ENCODE measurements at places on chromosomes 2 and 18.

- H3K27ac ChIP-seq, result no peak overlapping the region
- no peak for DNase-seq
- no peak overlapping the region for H3K4me3 ChIP-seq
- no peaks in the 10 kb centered on the region for H3K36me3 ChIP-seq
Measured at GRCh38 chr2:84492571-84492970, 23.7 kb upstream of the DNAH6 start.

DNA sequence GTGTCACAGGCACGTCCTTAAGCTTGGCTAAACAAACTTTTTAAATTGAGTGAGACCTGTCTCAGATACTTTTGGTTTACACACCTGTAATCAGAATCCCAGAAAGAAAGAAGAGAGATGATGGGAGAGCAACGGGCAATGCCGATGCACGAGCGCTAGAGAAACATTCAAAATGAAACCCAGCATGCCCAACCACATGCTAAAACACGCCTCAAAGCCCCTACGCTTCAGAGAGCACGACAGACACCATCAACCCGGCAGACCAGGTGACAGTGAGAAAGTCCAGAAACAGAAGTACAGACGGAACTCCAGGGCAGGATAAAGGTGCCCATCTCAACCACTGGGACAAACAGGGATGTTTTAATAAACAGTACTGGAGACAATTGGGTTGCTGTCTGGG, 85.5 kb downstream of the HDAC4 start:
- DNase-seq, result no peak
- H3K4me3 ChIP-seq, result no peak overlapping the region
- no peaks in the 10 kb centered on the region for H3K27me3 ChIP-seq
- H3K36me3 ChIP-seq, result no peaks in the 10 kb centered on the region

DNA sequence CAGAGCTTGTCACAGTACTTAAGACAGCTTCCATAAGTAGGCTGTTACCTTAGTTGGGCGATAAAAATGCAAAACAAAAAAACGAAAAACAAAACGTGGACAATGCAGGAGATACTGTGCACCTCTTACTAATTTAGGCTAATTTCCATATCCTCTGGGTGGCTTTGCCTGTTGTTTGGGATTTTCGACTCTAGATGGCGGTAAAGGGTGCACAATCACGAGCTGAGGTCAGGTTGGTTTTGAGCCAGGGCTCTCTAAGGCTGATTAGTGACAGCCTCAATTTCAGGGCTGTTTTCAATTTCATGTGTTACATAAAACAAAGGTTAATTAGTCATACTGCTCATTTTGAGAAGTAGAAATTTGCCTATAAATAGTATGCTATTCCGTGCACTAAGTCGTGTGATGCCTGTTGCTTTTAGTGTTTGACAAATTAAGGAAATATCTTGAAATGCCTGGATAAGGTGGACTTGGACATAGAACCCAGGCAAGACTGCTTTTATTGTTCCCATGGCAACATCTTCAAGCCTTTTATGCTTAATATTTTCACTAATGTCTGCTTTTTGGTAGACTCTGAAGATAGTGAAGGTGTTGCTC, 493.1 kb downstream of the SOCS6 start:
- H3K27ac ChIP-seq, result no peak overlapping the region
- no peaks in the 10 kb centered on the region for H3K4me1 ChIP-seq
- no peak for DNase-seq

GRCh38 chr2:182081602-182082260, 96.1 kb downstream of the PPP1R1C start:
- H3K4me1 ChIP-seq, result peaks cover 3% of the 10 kb centered on the region

DNA sequence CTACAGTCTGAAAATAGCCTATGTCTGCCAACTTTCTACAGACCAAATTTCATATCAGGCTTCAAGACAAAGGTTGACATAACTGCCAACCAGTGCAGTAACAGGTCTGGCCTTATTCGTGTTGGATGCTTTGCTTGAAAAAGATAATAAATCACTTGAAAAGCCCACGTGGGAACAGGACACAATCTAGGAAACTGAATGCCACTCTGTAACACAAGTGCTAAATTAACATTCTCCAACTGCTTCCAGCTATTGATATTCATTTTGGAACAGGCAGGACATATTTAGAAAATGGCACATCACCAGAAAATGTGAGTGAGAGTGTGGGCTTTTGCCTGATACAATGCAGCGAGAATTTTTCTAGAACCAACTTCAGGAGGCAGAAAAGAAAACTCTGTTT, 165.9 kb upstream of the CCDC150 start:
- DNase-seq, result no peak
- H3K27me3 ChIP-seq, result no peaks in the 10 kb centered on the region
- H3K4me1 ChIP-seq, result peaks cover 16% of the 10 kb centered on the region
- no peaks in the 10 kb centered on the region for H3K36me3 ChIP-seq
- H3K27ac ChIP-seq, result no peak overlapping the region

DNA sequence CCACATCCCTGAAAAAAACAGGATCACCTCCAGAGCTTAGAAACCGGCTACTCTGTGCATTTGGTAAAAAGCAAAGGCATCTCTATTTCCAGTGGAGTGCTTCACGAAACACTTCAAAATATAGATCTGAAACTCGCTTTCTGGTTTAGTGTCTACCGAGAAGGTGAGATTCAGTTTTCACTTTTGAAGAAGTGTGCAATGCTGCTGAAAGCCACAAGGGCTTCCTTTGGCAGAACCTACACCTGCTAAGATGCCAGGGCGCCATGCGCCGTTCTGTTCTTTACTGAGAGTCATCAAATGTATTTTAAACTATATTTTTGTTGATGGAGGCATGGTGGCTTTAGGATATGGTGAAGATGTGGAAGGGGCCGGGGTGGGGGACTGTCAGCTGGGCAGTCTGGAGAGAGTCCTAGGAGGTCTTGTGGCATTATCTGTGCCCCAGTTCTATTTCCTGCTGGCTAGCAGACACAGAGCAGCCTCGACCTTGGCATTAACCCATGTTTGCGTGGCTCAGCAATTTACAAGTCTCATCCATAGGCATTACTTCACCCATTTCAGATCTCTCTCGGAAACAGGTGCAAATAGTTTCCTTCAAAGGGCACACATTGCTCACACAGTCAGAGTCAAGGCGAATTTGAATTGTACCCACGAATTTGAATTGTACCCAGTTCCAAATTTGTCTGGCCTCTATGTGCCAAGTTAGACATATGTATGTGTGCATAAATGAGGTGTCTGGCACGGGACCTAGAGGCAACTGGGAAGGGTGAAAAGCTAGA, 46.7 kb upstream of the KCNF1 start:
- H3K27ac ChIP-seq, result no peak overlapping the region
- H3K4me1 ChIP-seq, result no peaks in the 10 kb centered on the region
- no peak for DNase-seq
- H3K36me3 ChIP-seq, result no peaks in the 10 kb centered on the region
- H3K27me3 ChIP-seq, result no peaks in the 10 kb centered on the region
- H3K4me3 ChIP-seq, result no peak overlapping the region

GRCh38 chr18:8484951-8485350, 124.3 kb upstream of the RAB12 start:
- no peak overlapping the region for H3K27ac ChIP-seq
- no peak for DNase-seq
- H3K36me3 ChIP-seq, result no peaks in the 10 kb centered on the region
- no peak overlapping the region for H3K4me3 ChIP-seq
- no peaks in the 10 kb centered on the region for H3K27me3 ChIP-seq

DNA sequence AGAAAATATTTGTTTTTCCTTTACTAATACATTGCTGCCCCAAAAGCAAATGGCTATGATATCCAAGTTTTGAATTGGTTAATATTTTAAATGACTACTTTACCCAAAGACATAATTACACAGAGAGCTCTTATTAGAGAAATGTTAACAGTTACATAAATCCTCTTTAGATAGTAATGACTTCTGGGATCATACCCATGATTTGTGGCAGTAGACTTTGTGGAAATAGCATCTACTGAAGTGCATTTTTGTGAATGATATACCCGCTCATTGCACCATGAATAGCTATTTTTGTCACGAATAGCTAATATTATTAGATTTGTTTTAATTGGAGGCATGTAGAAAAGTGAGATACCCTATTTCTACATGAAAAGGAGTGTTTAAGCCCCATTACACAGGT, 15.8 kb downstream of the NYAP2 start:
- H3K27ac ChIP-seq, result no peak overlapping the region
- H3K4me1 ChIP-seq, result no peaks in the 10 kb centered on the region
- H3K4me3 ChIP-seq, result no peak overlapping the region

DNA sequence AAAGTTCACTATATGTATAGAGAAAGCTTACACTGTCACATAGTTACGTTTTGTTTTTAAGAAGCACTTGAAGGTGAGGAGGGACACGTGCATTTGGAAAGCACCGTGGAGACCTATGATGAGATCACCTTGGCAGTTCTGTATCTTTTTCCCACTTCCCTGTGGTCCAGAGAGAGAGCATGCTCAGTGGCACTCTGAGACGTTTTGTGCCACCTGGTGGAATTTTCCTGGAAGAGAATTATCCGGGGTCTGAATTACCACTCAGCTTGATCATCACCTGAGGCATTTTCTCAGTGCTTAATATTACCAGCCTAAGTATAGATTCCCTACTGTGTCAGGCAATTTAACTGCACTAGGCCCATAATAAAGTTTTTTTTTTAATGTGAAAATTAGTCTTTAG, 469.4 kb upstream of the SMIM21 start:
- no peaks in the 10 kb centered on the region for H3K4me1 ChIP-seq
- H3K27me3 ChIP-seq, result no peaks in the 10 kb centered on the region
- no peak for DNase-seq
- no peaks in the 10 kb centered on the region for H3K36me3 ChIP-seq

- H3K36me3 ChIP-seq, result no peaks in the 10 kb centered on the region
- H3K4me3 ChIP-seq, result peak overlapping the region; percentile 90
- DNase-seq, result no peak
- H3K4me1 ChIP-seq, result peaks cover 73% of the 10 kb centered on the region
- H3K27me3 ChIP-seq, result no peaks in the 10 kb centered on the region
- peak overlapping the region; percentile 98 for H3K27ac ChIP-seq
Measured at GRCh38 chr2:183035298-183035953, 2.8 kb downstream of the NCKAP1 start.

GRCh38 chr2:192749611-192750200, 555.0 kb upstream of the TMEFF2 start:
- no peak overlapping the region for H3K27ac ChIP-seq
- H3K4me1 ChIP-seq, result no peaks in the 10 kb centered on the region
- no peak overlapping the region for H3K4me3 ChIP-seq
- no peaks in the 10 kb centered on the region for H3K27me3 ChIP-seq
- no peaks in the 10 kb centered on the region for H3K36me3 ChIP-seq

DNA sequence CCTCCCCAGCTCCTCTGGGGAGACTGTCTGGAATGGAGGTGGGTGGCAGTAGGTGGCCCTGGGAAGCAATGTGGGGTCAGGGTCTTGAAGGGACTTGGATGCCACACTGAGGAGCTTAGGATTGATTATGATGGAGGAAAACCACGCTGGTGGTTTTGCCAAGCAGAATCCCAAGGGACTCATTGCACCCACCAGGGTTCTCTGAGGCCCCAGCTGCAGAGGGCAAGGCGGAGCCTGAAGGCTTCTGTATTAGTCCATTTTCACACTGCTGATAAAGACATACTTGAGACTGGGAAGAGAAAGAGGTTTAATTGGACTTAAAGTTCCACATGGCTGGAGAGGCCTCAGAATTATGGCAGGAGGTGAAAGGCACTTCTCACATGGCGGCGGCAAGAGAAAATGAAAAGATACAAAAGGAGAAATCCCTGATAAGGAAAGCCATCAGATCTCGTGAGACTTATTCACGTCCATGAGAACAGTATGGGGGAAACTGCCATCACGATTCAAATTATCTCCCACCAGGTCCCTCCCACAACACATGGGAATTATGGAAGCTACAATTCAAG, 87.2 kb upstream of the YWHAQ start:
- no peak overlapping the region for H3K27ac ChIP-seq
- H3K36me3 ChIP-seq, result no peaks in the 10 kb centered on the region
- no peak overlapping the region for H3K4me3 ChIP-seq
- no peak for DNase-seq
- no peaks in the 10 kb centered on the region for H3K27me3 ChIP-seq

GRCh38 chr18:24055878-24056277, 41.3 kb downstream of the TTC39C start:
- H3K27ac ChIP-seq, result no peak overlapping the region
- no peaks in the 10 kb centered on the region for H3K36me3 ChIP-seq
- H3K4me1 ChIP-seq, result peaks cover 14% of the 10 kb centered on the region
- H3K27me3 ChIP-seq, result no peaks in the 10 kb centered on the region
- DNase-seq, result no peak

DNA sequence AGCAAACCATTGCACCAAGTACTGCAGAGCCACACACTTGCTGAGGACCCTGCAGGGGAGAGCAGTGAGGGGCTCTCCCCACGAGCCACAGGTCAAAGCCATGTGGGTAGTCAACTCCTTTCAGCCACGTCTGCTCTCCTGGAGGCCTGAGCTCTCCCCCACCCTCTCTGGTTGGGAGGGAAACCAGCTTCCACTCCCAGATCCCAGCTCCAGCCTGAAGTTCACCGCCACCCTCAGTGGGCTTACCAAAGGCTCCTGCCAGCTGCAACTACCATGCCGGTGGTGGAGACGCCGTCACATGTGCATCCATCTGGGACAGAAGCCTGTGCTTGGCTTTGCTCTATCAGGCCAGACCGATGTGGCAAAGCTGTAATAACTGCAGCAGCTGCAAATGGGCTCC, 521.5 kb upstream of the RAB6C start:
- no peaks in the 10 kb centered on the region for H3K27me3 ChIP-seq
- H3K4me3 ChIP-seq, result no peak overlapping the region
- no peaks in the 10 kb centered on the region for H3K36me3 ChIP-seq
- no peak overlapping the region for H3K27ac ChIP-seq
- no peaks in the 10 kb centered on the region for H3K4me1 ChIP-seq

DNA sequence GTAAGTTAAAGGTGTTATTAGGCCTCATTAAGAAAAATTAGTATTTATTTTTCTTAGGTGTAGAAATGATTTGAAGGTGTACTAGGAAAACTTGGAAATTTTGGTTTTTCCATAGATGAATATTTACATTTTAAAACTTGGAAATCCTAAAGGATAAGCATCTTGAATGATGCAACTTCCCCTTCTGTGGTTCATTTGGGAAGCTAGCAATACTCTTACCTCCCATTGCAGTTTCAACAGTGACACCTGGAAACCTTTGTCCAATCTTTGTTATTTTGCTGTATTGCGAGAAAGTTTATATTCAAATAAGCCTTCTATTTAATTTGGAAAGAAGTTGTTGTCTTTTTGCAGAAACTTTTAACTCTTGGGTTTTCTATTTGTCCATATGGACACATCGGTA, 68.5 kb downstream of the ZEB2 start:
- no peaks in the 10 kb centered on the region for H3K36me3 ChIP-seq
- H3K27me3 ChIP-seq, result no peaks in the 10 kb centered on the region
- no peak for DNase-seq
- peaks cover 34% of the 10 kb centered on the region for H3K4me1 ChIP-seq
- H3K4me3 ChIP-seq, result no peak overlapping the region
- H3K27ac ChIP-seq, result no peak overlapping the region

GRCh38 chr2:68258851-68259250, 6.5 kb upstream of the PPP3R1 start:
- no peaks in the 10 kb centered on the region for H3K36me3 ChIP-seq
- no peaks in the 10 kb centered on the region for H3K27me3 ChIP-seq
- peaks cover 11% of the 10 kb centered on the region for H3K4me1 ChIP-seq
- no peak for DNase-seq

GRCh38 chr2:11822746-11823451, 76.5 kb downstream of the LPIN1 start:
- no peaks in the 10 kb centered on the region for H3K4me1 ChIP-seq
- no peaks in the 10 kb centered on the region for H3K36me3 ChIP-seq
- DNase-seq, result no peak
- H3K27me3 ChIP-seq, result no peaks in the 10 kb centered on the region

Measured in thoracic aorta (tissue), 2 donors.